Right kidney (tissue), 9 donors: ENCODE measurements at places on chromosomes 12 and 14.

DNA sequence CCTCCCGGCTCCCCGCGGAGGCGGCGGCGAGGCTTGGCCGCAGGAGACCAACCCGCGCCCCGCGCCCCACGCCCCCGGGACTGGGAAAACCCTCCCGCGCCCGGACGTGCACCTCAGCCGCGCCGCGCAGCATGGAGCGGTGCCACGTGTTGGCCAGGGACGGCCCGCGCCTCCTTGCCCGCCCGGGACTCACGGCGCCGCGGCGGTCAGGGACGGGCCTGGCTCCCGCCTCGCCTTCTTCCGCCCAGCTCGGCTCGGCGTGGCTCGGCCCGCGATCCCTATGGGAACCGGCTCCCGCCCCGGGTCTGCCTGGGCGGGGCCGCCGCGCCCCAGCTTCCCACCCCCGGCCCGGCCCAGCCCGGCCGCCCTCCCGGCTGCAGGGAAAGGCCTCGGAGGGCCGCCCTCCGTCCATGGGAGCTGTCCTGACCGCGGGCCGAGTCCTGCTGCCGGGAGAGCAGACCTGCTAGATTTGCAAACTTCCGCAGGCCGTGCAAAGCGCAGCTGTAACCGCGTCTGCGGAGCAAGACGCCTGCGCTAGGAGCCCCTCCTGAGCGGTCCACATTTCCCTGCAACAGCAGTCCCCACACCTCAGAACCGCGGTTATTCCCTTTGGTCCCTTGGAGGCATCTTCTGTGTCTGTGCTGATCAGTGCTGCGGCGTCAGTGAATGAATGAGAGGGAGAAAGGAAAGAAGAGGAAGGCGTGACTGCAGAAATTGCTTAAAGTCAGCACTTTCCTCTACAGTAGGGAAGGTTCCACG is at the start of gene CDKL1:
Gene CDKL1 (minus strand): TSS at position 251 of the 759 bp plus-strand sequence. CDS start 1,013 bp downstream, outside the sequence.
- DNase-seq = peak; percentile 87

DNA sequence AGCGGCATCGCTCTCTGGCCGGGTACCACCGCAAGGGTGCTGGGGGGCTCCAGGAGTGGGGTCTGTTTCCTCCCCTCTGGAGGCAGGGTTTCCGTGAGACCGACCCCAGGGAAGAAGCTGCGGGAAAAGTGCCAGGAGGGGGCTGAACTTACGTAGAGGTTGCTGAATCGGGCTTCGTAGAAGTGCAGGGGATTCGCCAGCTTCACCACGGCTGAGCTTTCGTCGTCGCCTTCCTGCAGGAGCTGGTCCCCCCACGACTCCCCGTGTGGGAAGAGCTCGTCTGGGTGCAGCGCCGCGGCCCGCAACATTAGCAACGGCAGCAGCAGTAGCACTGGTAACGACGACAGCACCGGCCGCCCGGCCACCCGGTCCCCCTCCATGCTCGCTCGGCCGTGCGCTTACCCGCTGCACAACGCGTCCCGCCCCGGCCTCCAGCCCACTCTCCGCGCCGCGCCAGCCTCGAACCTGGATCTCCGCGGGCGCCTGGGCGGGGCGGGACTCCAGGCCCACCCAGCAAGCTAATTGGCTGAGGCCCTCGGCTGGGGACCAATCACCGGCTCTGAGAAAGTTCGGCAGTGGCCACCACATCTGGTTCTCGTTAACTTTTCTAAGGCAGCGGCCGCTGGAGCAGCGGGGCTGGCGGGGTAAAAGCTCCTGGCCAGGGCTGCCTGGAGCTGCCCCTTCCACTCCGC is at the start of gene NID2:
Gene NID2 (minus strand): TSS at position 445 of the 692 bp plus-strand sequence. CDS start 65 bp downstream, at position 380.
- DNase-seq = peak; percentile 88

DNA sequence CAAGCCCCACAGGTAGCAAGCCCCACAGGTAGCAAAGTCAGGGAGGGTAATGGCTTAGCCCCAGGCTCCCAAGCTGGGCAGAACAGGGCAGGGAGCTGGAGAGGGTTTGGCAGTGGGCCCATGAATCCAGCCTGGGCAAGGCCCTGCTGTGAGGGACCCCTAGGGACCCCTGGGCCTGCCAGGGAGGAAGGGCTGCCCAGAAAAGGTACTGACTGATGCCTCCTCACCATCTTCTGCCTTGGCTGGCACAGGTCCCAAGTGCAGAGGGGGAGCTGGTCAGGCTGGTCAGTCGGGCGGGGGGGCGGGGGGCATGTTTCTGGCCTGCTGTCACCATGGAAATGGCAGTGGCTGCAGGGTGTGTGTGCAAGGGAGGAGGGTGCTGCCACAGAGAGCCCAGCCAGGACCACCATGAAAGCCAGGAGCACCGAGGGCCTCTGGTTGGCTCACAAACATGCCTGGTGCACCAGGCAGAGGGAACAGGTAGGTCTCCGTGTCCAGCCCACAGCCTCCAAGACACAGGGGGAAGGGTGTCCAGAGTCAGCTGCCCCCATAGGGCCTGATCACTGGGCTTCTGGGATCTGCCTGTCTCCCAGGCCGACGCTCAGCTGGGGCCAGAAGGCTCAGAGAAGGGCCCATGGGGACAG is 1.5 kb upstream of the CRIP2 start:
- peak; percentile 43 for DNase-seq

- no peak for DNase-seq
These were observed 41.3 kb downstream of the DLK1 start for GRCh38 chr14:100767788-100768536.

DNA sequence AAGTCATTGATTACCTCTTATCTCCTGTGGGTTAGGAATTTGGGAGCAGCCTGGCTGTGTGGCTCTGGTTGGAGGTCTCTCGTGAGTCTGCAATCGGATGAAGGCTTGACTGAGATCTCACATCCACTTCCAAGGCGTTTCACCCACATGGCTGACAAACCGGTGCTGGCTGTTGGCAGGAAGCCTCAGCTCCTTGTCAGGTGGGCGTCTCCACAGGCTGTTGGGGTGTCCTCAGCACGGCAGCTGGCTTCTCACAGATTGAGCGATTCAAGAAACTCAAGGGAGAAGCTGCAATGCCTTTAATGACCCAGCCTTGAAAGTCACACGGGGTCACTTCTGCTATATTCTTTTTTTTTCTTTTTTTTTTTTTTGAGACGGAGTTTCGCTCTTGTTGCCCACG is 28.6 kb upstream of the CORO1C start:
- DNase-seq = no peak

DNA sequence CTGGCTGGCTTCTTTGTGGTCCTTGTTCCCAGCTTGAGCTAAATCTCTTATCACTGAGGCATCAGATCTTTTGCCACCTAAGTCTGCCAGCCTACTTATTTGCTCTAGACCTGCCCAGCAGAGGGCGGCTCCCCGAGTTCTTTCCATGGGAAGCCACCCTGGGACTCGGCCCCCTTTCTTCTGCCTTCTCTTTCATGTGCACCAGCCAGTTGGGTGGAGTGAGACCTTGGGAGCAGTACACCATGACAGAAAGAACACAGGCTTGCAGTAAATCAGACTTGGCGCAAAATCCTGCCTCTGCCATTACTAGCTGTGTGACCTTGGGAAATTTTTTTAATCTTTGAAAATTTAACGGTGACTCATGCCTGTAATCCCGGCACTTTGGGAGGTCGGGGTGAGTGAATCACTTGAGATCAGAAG is 7.4 kb downstream of the SMAGP start:
- DNase-seq = no peak
